Cardiac ventricle fibroblast (primary cell): ENCODE measurements at places on chromosomes 12 and 14. TPM values are rescaled to one million over a fixed set of nuclear protein-coding genes. Genes with fewer than 3 reads are reported as not detected.

EXOC3L4 gene
- total RNA-seq: 1.9 TPM in 1 of 2 replicates, not detected in the other

TMEM132C gene
- 5.9 and 6.5 TPM in 2 replicates for total RNA-seq

ESYT1 gene
- total RNA-seq: 112 and 122 TPM in 2 replicates

STXBP6 gene
- total RNA-seq: 5.4 and 6.3 TPM in 2 replicates

ZDHHC22 gene
- total RNA-seq: not detected in 2 replicates

AVPR1A gene
- not detected in 2 replicates for total RNA-seq
